Keratinocyte (primary cell): ENCODE measurements at places on chromosomes 13 and 19.

- DNase-seq = no peak
These were observed 194.6 kb upstream of the NBEA start for GRCh38 chr13:34747507-34747906.

DNA sequence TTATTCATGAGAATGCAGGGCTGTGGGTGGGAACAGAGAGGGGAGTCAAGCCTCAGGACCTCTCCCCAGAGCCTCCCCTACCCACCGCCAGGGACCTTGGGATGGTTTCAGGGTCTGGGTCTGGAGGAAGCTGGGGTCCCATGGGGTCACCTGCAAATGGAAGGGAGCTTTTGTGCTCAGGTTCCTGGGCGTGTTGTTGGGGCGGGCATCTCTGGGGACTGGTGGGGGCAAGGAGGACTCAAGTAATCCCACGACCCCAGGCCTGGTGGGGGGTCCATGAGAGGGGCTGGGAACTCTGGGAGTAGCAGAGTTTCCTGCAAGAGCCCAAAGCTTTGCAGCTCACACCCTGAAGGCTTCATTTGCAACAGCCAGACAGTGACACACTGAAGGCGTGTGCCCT is 60.2 kb downstream of the UNC13A start:
- DNase-seq = no peak

- DNase-seq = no peak
These were observed 7.9 kb downstream of the PIP5K1C start for GRCh38 chr19:3692141-3693024.

- no peak for DNase-seq
These were observed 329.8 kb upstream of the MIR17HG start for GRCh38 chr13:91017669-91018053.
